Stimulated activated naive CD8-positive, alpha-beta T cell treated with anti-CD3 and anti-CD28 coated beads, Interleukin-15, Interleukin-2, amounts not matched to agents 100 U/mL and 50 U/mL, for 24 hours (primary cell): ENCODE measurements at places on chromosomes 4 and X.

GRCh38 chr4:52903273-52903672 is 41.2 kb downstream of the RASL11B start:
- DNase-seq, result no peak

- no peak for DNase-seq
These were observed at the start of gene TMPRSS11E for GRCh38 chr4:68447201-68447600. Gene TMPRSS11E, plus strand, starts transcription at chr4:68447463. Its CDS starts 50 bp downstream, at chr4:68447513.

DNA sequence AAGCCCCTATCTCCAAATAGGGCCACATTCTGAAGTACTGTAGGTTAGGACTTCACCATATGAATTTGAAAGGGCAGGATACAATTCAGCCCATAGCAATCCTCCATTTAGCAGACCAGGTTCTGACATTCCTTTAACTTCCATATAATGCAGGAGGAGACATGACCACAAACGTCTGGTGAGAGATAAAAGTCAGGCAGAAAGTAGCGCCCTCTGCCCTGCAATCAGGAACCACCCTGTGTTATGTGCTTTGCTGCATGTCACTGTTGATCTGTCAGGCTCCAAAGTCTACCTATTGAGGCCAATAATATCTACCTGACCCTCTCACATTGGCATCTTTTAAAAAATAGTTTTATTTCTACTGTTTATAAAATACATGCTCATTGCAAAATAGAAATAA is 30.2 kb upstream of the SEPSECS start:
- no peak for DNase-seq

DNA sequence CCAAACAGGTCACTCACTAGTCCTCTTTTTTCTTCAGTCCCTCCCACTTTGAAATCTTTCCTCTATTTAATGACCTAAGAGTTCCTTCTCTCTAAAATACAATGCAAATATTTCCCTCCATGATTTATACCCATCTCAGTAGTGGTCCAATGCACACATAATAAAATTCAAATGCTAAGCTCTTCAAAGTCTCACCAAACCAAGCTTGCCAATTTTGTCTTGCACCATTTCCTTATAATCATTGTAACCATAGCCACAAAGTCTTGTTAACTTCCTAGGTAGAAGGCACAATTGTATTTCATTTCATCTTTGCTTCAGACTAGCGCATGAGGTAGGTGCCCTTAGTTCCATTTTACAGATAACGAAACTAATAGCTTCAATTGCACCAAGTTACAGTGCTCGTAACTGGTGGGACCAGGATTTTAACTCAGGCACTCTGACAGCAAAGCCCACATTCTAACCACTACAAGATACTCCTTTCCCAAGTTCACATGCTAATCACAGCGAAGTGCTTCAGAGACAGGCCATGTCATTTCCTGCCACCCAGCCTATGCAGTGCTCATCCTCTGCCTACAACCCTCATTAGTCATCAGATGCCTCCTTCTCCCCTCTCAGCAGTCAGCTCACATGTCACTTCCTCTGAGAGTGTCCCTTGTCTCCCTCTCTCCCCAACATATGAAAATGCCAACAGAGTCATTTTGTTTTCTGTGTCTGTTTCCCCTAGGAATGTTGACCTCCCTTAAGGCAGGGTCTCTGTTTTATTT is 66.9 kb upstream of the PPARGC1A start:
- no peak for DNase-seq

- no peak for DNase-seq
These were observed 6.1 kb downstream of the UBQLN2 start for GRCh38 chrX:56569378-56570057.

- no peak for DNase-seq
These were observed 5.4 kb downstream of the SCARB2 start for GRCh38 chr4:76208005-76208765.

DNA sequence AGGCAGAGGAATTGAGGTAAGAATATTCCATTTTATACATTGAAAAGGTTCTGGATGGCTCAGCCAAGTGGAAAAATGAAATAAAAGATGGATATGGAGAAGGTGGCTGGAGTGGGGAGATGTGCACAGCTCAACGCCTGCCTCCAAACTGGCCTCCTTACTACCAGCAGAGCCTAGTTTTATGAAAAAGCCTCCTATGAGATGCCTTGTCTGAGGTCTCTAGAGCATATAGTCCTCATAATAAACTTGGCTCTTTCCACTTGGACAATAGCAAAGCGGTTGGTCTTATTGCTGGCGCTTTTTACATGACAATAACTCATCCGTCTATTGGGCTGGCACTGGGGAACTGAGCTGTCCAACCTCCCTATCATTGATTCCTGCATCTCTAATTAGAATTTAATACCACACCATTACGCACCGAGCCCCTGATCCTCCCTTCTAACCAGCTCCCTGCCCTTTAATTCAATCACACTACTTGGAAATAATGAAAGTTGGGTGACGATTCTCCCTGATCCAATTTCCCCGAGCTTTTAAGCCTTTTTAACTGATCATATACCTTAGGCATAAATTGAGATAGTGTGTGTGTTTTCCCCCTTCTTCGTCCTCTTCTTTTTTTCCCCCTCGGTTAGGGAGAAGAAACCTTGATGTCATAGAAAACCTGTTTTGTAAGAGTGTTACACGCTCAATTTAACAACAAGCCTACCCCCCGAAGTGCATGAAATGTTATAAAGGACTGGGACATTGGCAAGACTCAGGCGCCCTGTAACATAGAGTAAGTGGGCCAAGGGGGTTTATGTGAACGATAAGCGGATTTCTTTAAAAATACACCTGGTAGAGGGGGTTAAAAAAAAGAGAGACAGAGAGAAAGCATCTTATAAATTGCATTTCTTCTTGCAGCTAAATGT is at the start of gene PHOX2B:
Gene PHOX2B (minus strand): TSS at position 155 of the 905 bp plus-strand sequence. CDS start 115 bp downstream, at position 40.
- DNase-seq, result no peak

DNA sequence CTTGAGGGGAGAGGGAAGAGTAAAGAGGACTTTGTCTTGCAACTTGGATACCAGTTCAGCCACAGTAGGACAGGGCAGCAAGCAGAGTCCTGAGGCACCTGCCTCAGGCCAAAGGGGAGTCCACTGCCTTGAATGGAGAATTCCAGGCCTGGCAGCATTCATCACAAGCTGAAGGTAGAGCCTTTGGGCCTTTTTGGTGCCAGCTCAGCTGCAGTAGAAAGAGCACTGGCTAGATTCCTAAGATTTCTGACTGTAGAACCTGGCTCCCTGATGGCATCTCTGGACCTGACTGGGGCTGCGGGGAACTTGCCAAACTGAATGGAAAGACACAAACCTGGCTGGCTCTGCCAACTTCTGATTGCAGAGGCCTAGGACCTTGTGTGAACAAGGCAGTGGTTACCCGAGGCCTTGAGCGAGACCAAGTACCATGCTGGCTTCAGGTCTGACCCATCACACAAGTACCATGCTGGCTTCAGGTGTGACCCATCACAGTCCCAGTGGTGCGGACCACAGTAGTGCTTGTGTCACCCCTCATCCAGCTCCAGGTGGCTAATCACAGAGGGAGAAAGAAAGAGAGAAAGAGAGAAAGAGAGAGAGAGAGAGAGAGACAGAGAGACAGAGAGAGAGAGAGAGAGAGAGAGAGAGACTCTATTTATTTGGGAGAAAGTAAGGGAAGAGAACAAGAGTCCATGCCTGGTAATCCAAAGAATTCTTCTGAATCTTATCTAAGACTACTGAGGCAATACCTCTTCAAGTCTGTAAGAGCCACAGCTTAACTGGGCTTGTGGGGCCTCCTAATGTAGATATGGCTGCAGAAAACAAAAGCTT is 137.6 kb upstream of the SPIN4 start:
- DNase-seq, result no peak

DNA sequence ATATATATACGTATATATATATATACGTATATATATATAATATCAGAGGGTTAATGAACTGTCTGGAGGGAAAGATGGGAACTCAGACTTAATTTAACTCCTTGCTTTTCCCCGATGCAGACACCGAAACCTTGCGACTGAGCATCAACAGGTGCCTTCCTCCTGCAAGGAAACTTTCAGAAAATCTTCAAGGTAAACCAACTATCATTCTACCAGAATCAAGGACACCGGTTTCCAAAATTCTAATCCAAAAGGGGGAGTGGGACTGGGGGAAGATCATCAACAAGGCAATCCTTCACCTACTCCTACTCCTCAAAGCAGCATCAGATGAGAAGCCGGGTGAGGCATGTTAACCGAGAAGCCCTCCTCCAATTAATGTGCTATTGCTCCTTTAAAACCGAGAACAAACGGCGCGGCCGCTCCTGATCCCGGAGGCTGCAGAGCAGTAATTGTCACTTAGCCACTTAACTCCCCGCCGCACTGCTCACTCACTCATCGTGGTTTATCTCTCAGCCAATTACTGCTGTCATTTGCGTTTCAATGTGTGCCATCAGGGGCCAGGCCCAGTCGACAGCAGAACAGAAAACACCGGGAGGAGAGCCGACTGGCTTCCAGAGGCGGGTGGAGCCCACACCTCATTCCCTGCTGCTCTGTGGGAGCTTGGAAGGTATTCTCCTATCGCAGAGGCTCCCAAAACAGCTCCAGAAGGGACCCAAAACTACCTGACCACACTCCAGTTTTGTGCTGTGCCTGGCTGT is 61.7 kb downstream of the MAML3 start:
- peak; percentile 34 for DNase-seq

DNA sequence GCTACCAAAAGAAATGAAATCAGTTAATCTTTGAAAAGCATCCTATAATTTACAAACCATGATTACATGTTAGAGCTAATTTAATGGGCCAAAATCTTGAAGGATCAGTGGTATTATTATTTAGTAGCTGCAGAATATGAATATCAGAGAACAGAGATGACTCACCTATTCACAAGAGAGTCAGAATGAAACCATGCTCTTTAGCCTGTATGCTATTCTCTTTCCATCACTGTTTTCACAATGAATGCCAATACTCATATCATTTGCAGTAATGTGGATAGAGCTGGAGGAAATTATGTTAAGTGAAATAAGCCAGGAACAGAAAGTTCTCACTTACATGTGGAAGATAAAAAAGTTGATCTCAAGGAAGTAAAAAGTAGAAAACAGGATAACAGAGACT is 414.1 kb downstream of the CENPC start:
- no peak for DNase-seq

- DNase-seq, result no peak
These were observed 51.8 kb upstream of the ENPEP start for GRCh38 chr4:110424144-110424543.

GRCh38 chr4:113409181-113409580 is 352.4 kb downstream of the CAMK2D start:
- no peak for DNase-seq

- DNase-seq, result no peak
These were observed 81.6 kb downstream of the DTHD1 start for GRCh38 chr4:36363024-36363423.

GRCh38 chrX:134526399-134526798 is 66.4 kb downstream of the HPRT1 start:
- no peak for DNase-seq

- DNase-seq, result no peak
These were observed 41.9 kb downstream of the LEF1 start for GRCh38 chr4:108126806-108127205.

DNA sequence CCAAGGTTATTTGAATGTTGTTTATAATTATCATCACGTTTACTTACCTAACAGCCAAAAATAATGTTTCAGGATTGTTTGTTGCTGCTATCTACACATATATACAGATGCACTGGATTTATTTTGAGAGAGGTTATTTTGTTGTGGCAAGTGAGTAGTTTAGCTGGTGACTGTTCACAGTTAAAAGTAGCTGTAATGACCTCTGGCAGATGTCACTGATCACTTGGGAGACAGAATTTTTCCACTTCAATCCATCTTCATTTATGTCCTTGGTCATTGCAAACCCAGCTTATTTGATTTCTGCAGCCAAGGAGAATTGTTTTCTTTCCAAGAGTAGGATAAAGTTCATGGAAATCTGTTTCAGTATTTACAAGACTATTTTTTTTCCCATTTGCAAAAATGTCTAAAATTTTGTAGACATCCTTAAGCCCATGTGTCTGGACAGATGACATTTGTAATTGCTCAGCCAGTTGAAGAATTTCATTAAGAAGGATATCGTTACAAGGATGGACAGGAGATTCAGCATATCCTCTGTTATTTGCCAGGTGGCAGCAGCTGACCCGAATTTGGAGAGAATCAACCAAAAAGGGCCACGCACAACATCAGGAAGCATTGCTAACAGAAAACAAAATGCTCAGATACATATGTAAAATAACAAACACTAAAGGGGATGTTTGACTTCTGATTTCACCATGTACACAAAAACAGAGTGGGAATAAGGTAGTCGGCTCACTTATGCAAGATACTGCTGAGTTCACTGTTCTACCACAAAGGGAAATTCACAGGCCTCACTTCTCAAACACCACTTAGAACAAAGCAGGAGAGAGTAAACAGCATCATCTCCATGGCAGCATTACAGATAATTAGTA is 64.5 kb downstream of the GPRIN3 start:
- DNase-seq, result no peak

DNA sequence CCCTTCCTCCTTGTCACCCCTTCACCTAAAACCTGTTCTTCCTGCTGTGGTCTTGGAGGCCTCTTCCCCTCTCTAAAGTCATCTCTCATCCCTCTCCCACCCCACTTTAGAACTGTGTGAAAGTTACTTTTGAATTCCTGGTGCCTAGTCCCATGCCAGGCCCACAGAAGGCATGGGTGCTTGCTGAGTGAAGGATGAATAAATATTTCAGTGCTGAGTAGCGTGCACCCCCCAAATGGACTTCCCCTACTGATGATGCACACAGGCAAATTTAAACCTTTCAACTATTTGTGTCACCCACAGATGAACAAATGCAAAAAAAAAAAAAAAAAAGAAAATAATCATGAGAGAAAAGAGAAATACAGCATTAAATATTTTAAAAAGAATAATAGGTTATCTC is 19.8 kb downstream of the PSMD10 start:
- no peak for DNase-seq

DNA sequence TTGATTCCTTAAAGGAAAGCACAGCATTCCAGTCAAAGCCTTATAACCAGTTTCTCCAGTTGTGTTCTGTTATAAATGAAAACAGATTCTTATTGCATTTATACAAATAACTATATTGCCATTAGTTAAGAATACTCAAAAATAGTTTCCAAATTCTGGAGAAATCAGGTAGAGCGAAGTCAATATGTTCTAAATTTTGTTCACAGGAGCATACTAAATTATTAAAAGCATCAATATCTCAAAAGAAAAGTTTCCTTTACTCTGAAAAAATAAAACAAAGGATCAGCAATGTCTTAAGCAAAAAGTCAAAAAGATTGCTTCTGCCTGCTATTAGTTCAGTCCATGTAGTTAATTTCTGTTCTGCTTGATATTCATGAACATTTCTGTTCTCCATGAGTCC is 39.7 kb downstream of the PGRMC2 start:
- no peak for DNase-seq

DNA sequence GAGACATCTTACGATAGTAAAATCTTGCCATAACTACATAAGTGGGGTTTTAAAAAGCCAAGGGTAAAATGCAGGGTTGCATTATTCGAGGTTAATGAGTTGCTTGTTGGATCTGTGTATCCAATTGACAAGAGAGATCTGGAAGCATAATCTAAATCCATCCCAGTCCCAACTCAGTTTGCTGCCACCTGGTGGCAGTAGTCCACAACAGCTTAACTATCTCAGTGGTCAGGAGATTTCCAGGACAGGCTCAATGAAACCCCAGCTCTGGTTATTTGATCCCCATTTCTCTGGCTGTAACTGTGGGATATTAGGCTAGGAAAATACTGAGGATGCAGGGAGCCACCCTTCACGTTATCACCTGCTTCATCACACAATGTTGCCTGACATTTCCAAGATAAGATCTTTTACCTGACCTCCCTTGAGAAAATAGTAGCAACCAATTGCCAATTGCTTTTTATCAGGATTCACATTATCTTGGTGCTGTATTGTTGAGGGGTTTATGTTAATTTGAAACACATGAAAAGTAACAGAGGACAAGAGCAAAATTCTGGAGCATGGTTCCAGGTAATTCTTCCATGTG is 88.2 kb upstream of the TNIP3 start:
- peak; percentile 67 for DNase-seq

- no peak for DNase-seq
These were observed 131.7 kb upstream of the FAM47B start for GRCh38 chrX:34810916-34811315.
